Stimulated activated CD4-positive, alpha-beta T cell treated with anti-CD3 and anti-CD28 coated beads, Interleukin-12 subunit alpha, Interleukin-12 subunit beta, amount 100 ng/mL, for 24 hours (primary cell): ENCODE measurements at places on chromosomes 4 and X.

DNA sequence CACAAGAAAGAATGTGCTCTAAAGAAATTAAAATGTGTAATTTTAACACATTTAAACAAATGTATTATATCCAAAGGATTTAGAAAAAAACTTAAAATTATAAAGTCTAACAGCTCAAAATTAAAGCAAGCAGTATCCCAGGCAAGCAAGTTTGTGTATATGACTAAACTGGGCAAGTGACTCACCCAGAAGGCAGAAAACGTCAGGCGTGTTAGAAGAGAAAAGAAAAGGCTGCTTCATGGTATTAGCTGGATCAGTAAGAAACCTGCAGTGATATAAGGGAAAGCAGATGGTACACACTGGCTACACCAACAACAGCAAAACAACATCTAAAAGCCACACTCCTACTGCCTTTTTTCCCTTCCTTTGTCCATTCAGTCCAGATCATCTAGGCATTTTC, 250.6 kb upstream of the NDST3 start:
- DNase-seq, result no peak

DNA sequence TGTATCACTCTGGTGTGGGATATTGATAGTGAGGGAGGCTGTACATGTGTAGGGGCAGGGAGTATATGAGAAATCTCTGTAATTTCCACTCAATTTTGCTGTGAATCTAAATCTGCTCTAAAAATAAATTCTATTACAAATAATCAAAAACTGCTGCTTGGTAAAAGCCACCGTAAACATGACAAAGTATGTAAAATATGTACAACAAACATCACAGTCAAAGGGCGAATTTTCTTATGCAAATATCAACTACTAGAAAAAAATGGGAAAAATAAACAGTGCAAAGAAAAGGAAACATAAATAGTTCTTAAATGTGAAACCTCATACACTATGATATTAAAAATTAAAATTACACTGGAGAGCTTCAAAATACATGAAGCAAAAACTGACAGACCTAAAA, 105.1 kb upstream of the DCLK2 start:
- no peak for DNase-seq

DNA sequence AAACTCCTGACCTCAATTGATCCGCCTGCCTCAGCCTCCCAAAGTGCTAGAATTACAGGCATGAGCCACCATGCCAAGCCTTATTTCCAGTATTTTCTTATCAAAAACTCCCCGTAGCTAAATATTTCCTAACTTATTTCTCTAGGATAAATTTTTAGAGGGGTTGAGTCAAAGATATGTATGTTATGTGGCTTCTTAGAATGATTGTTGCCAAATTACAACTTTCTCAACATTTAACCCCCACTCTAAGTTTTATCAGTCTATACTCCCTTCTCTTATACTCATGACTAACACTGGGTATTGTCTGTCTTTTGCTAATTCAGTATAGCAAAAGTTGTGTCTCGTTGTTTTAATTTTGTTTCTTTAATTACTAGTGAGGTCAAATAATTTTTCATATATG, 187.7 kb upstream of the LNX1 start:
- no peak for DNase-seq

- DNase-seq, result no peak
These were observed 69.2 kb upstream of the SPRY1 start for GRCh38 chr4:123327346-123327745.

DNA sequence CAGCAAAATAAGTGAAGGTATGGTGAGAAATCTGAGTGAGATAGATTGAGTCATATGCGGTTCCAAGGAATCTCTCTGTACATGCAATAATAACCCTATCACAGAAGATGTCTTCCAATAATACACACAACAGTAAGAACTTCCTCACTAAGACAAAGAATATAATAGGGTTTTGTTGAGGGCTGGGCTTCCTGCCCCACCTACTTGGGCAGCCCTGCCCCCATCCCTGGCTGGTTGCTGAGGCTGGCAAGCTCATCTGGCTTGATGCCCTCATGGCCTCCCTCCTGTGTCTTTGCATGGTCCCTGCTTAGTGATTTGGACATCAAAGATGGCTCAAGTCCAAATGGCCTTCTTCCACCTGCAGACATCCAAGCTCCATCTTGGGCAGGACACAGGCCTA, 2.7 kb downstream of the GEMIN8 start:
- DNase-seq, result no peak

DNA sequence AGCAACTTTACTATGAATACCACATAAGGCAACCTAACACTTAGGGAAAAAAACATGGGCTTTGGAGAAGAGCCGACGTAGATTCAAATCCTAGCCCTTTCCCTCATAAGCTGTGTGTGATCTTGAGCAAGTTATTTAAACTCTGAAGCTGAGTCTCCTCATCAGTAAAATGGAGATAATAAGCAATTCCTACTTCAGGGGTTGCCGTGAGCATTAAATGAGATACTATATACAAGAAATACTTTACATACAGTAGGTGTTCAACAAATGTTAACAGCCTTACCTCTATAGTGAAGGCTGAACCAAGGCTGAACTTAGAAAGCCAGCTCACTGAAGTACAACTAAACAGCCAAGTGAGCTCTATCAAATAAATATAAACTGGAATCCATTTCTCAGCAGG, 146.2 kb upstream of the DKK2 start:
- no peak for DNase-seq

DNA sequence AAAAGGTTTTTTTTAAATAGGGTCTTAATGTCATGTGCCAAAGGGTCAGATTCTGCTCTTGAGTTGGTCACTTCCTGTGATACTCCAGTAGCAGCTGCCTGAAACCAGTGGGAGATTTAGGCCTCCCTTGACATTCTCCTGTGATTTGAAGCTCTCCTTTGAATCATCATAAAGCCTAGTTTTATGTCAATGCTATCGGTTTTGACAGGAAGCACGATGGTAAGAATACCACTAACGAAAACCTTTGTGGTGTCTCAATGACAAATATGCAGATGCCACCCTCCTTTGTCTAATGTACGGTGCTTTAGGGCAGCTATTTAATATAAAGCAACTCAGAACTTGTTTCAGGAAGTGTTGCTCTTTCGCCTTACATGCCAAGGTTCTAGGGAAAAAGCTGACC, 44.2 kb downstream of the CCNI start:
- no peak for DNase-seq

GRCh38 chrX:97685753-97686152, 802.0 kb downstream of the RPA4 start:
- DNase-seq, result no peak

DNA sequence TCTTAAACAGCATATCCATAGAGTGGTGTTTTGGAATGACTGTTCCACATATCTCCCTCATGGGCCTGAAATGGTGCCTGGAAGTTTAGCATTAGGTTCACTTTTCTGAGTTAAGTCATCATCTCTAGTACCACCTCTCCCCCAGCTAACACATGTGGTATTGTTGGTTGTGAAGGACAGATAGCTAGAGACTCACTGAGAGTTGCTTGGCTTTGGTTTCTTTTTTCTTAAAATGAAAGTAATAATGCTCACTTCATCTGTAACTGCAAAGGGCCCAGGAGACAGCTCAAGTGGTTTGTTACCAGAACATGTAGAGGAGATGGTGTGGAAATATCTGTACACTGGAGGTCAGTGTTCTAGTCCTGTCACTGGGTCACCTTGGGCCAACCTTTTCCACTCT, 90.9 kb downstream of the EFNB1 start:
- no peak for DNase-seq

DNA sequence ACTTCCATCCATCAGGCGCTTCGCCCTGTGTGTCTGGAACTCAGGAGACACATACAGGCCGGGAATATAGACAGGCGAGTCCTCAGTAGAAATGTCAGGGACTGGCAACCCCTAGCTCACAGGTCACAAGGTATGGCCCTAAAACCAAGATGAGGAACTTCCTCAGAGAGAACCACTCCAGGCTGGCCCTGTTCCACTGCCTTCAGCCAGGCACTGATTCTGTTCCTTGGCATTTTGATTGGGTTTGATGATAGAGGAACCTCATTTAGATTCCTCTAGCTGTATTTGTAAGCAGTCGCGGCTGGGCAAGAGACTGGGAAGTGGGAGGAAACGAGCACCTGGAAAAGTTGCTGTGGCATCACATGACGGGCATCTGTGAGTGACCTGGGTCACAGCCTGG, 8.1 kb downstream of the HPSE start:
- DNase-seq, result no peak

- no peak for DNase-seq
These were observed 607.9 kb downstream of the GLUD2 start for GRCh38 chrX:121655276-121655675.

GRCh38 chr4:11548597-11549082, 119.9 kb upstream of the HS3ST1 start:
- DNase-seq, result no peak

GRCh38 chrX:47184486-47184885, 9.1 kb upstream of the UBA1 start:
- no peak for DNase-seq

- no peak for DNase-seq
These were observed 18.0 kb downstream of the ING2 start for GRCh38 chr4:183522821-183523220.
